Panc1 (cell line): ENCODE measurements at places on chromosomes 2 and 18.

GRCh38 chr2:230416061-230416721 lies at the start of gene SP100:
Gene SP100 (plus strand): TSS chr2:230416201. CDS start chr2:230416297, 96 bp downstream.
- peak; percentile 33 for DNase-seq

DNA sequence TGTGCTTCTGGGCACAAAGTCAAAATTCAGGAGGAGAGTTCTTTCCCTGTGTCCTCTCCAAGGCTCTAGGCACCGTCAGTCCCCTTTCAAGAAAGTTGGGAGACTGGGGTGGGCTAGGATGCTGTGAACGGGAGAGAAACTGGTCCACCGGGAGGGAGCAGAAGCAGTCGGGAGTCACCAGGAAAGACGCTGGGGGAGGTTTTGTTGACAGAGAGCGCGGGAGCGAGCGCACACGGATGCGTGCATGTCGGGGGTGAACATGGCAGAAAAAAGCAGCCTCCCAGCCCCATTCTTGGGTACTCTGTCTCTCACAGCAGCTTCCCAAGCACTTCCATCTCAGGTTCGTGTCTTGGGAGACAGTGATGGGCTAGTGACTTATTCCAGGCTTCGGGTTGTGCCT lies 97.1 kb upstream of the PXDN start:
- no peak for DNase-seq

- no peak for DNase-seq
Measured at GRCh38 chr2:181198183-181198864, 217.9 kb downstream of the UBE2E3 start.

DNA sequence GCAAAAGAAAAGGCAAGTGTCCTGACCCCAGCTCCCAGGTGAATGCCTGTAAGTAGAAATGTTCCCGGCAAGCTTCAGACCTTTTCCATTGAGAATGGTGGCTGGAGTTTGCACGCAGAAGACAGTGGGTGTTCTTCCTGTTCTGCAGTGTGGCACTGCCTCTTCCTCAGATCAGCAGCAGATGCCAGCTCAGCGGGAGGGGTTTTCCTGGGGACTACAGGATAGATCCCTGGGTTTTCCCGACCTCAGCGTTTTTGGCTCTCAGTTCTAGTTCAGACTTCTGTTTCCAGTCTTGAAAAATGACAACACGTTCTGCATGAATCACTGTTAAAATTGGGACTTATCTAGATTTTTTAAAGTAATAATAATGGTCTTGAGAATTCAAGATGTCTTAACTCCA lies 39.2 kb downstream of the GRHL1 start:
- no peak for DNase-seq

- no peak for DNase-seq
Measured at GRCh38 chr2:173086518-173087213, 11.0 kb downstream of the MAP3K20 start.

- no peak for DNase-seq
Measured at GRCh38 chr2:215604606-215605005, 168.7 kb upstream of the FN1 start.

DNA sequence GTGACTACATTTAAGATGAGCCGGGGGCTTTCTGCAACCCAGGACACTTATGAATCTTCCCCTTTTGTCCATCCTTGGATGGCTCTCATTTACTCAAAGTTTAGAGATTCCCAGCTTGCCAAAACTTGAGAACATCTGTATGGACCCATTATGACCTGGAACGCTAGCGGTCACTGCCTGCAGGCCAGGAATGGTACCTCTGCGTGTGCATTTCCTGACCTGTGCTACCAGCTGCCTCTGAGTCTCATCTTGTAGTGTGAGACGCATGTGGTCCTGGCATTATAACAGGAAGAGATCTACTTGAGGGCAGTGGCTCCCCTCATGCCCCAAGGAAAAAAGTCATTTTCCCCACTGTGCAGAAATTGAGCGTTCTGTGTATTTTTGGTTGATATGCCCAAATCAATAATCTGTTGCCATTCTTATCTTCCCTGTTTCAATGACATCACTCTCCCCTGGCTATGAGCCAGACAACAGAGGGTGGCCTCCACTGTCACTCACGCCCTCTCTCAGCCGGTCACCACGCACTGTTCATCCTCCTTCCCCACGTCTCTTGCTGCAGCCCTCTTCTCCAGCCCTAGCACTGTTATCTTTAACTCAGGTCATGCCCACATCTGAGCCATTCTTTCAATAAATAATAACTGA lies 28.5 kb upstream of the NPAS2 start:
- DNase-seq = no peak
